ENCODE measurements at places on chromosomes 11 and 22.

- DNase-seq: no peak
These were observed 86.6 kb downstream of the MAML2 start for GRCh38 chr11:96256215-96257011.

DNA sequence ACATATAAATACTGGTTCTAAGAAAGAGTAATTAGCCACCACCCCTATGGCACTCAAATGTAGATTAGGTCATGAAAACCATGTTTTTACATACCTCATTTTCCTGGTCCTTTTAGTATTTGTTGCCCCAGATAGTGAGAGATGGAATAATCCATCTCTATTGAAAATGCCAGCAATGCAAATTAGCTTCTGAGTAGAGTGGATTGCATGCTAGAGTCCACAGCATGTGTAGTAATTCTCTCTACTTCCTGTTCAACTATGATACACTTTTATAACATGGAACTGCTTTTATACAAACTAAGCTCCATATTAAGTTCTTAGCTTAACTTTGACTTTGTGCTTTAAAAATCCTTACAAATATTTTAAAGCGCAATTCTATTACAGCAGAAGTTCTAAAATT, 73.2 kb downstream of the TRPC6 start:
- no peak for DNase-seq

- DNase-seq: peak; percentile 64
These were observed 473 bp downstream of the FNBP4 start for GRCh38 chr11:47766509-47767227.

DNA sequence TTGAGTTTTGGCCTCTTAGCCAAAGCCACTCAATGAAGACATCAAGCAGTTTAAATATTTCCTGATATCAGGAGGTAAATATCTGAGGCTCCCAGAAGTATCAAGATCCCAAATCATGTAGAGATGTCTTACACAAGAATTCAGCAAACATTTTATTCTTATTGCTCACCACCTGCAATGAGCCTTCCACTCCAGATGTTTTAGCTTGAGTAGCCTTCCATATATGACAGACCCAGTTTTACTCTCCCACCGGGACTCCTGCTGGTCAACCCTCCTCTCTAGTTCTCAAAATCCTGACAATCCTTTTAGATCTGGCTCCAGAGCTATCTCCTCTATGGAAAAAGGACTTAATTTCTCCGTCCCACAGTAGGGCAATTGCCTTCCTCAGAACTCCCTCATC, 404.4 kb downstream of the KCNA4 start:
- DNase-seq: no peak

GRCh38 chr11:57249384-57250319, 12.6 kb upstream of the APLNR start:
- DNase-seq: peak; percentile 17

DNA sequence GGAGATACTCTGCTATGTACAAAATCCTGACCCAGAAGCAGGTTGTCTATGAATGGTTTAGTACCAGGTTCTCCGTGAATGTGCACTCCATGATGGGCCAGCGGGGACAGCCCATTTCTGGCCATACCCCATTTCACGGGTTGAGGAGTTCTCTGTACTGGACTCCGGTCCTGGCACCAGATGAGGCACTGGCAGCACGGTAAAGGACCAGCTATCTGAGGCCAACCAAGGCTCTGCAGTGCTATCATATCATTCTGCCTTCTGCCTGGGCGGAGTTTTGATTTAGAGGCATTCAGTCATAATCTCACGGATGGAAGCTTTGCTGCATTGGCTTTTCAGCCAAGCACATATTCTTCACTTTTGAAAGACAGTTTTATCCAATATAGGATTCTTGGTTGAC, 18.5 kb upstream of the KMT5B start:
- no peak for DNase-seq

GRCh38 chr11:126118806-126119205, 56.1 kb upstream of the CDON start:
- no peak for DNase-seq

DNA sequence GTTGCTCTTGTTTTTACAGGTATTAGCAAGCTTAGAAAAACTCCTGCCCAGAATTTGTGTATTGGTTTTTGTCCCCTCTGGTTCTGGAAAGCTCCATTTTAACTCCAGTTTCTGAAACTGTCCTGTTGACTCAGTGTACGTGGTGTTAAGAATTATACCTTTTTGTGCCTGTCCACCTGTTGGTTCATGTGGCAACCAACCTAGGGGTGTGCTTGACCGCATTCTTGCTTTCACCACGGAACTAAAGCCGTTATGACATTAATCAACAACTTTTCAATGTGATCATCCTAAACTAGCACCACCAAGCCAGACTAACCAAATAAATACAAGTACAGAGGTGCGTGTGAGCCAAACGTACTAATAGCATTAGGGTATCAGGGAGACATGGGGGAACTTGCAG, 56.0 kb upstream of the PTH start:
- no peak for DNase-seq

DNA sequence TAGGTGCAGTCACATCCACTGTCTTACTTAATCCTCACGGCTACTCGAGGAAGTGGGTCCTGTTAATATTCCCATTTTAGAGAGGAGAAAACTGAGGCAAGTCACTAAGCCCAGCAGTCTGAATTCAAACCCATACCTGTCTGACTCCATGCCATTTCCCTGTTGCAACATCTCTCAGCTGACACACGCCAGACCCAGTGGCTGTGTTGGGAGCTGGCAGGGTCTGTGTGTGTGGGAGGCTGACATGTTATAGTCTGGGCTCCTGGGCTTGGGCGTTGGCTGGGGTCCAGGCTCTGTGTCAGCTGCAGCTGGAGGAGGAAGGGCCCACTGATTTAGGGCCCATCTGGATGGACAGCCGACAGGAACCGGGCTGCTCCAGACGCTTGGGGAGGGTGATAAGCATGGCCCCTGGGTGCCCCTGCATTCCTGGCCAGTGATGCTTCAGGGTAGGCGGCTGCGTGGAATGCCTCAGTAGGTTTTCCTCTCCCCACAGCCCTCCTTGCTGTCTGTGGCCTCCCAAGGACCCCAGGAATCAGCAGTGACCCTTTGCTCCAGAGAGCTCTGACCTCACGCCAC, 562.5 kb downstream of the MN1 start:
- no peak for DNase-seq

GRCh38 chr11:10529279-10529678, 11.7 kb downstream of the RNF141 start:
- no peak for DNase-seq

DNA sequence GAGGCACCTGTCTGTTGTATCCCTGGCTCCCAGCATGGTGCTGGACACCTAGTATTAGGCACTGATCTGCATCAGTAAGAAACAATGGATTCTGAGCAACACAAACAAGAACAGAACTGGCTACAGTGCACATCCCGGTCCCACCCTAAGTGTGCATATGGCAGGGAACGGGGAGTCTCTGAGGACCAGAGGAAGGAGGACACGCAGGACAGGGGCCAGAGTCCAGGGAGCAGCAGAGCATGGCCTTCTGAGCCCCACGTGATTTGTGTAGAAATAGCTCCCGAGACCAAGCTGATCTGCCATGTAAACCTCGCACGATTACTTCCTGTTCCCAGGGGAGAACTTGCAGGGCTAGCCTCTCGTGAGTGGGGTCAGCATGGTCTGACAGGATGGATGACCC, 12.7 kb upstream of the SNX32 start:
- DNase-seq: no peak

DNA sequence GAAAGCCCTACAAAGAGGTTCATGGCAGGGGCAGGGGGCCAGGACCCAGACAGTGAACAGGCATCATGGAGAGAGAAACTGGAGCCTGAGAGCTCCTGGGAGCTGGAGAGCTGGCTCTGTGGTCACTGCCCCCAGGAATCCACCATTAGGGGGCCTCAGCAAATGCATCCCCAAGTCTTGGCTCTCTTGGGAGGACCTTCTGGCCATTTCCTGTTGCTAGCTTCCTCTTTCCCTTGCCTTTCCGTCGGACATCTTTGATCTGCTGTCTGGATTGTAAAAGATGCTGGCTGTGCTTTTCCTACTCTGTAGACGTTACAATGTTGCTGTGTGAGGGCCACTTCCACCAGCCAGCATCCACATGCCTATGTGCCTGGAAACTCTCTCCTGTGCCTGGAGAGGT, 7.1 kb upstream of the CRYBB2 start:
- no peak for DNase-seq

- DNase-seq: no peak
These were observed 2.5 kb downstream of the ROBO3 start for GRCh38 chr11:124867700-124868099.

- no peak for DNase-seq
These were observed 12.6 kb upstream of the PRDM11 start for GRCh38 chr11:45133878-45134277.

GRCh38 chr11:86068138-86068871, 579 bp downstream of the PICALM start:
- peak; percentile 23 for DNase-seq

DNA sequence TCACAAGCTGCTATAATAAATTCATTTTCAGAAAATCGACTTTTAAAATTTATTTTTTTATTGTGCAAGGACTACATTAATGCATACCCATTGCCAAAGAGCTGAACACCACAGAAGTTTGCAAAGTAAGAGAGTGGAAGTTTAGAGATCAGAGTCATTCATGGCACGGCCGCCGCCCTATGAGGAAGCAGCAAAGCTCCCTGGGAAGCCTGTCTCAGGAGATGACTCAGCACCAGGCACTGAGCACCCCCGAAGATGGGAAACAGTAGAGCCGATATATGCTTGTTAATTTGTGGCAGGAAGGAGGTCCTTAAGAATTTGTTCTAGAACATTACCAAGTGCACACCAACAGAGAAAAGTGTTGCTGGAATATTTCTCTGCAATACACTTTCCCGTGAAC, 693.7 kb downstream of the OPCML start:
- no peak for DNase-seq

DNA sequence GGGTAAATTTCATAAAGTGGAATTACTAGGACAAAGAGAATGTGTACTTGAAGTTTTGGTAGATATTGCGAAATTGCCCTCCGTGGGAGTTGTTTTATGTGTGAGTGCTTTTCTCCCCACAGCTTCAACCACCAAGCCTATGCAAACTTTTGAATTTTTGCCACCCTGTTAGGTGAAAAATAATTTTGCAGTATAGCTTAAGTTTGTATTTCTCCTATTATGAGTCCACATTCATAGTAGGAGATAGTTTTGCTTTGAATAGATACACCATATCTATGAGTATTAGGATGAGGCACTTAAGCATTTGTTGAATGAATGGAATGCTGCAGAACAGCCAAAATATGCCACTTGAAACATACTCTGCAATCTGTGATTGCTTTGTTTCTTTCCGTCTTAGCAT, 43.6 kb downstream of the UVRAG start:
- DNase-seq: no peak

DNA sequence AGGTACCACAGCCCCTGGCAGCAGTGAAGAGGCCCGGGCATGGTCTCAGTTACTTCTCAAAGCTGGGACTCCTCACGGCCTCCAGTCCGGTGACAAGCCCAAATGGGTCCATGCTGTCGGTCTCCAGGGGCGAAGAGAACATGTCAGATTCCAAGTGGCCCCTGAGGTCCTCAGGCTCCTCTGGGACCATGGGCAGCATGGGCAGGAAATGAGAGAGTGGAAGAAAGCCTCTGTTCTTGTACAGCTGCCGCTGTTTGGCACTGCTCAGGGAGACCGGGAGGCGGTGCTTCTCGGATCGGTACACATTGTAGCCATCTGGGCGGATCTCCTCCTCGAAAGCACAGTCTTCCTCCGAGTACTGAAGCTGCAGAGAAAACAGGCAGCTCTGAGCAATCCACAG, 4.6 kb downstream of the FGF19 start:
- DNase-seq: no peak

DNA sequence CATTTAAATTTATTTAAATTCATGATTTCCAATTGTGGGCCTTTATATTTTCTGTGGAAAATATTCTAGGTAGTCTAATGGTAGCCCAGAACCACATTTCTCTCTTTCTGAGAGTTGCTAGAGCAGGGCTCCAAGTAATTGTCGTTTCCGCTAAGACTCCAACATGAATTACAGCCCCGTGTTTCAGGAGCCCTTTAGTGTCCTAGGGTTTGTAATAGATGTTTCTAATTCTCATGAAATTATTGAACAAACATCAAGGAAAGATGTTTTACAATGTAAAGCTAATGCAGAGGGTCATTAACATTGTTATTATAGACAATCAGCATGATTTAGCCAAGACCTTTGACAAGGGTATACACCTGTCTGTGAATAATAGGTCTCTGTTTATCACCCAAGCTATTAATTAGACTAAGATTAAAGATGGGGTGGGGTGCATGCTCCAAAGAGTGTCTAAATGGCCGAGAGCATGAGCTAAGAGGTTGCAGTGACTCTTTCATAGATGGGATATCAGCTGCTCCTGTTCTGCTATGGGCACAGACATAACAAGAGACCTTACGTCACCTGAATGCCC, 81.8 kb upstream of the NTM start:
- no peak for DNase-seq

GRCh38 chr11:117735350-117735977, 61.6 kb downstream of the DSCAML1 start:
- DNase-seq: no peak

- no peak for DNase-seq
These were observed 212.3 kb upstream of the ZBED5 start for GRCh38 chr11:11069841-11070835.

- no peak for DNase-seq
These were observed 40.0 kb upstream of the TP53I11 start for GRCh38 chr11:44990665-44991064.

DNA sequence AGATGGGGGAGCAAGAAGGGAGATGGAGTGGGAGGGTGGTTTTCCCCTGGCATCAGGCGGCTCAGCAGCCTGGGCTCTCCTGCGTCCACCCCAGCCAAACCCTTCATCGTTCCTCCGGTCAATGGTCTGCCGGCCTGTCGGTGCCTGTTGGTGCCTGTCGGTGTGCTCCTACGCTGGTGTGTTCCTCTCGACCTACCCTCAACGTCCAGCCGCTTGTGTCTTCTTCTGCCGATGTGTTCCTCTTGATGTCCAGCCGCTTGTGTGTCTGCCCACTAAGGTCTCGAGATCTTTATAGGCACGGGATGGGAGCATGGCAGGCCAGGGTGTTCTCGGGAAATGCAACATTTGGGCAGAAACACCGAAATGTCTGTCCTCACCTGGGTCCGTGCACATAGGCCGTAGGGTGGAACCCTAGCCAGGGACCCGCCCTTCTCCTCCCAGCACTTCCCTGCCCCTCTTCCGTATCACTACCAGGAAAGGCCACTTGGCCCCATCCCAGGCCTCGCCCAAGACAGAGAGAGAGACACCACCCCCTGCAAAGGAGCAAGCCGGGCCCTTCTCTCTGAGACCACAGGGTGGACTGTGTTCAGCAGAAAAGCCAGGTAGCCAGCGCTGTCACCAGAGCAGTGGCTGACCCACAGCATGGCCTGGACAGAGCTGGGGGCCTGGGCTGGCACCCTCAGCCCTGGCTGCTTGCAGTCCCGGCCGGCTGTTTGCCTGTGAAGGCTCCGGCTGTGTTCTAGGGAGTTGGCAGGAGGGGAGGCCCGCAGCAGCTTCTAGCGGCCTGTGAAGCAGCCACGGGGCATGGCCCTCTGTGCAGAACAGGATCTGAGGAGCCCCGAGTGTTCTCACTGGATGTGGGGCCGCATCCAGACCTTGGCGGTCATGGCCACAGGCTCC, 61.6 kb upstream of the KCNQ1OT1 start:
- DNase-seq: no peak

GRCh38 chr11:34236572-34236971, 121.2 kb downstream of the ABTB2 start:
- no peak for DNase-seq
